ENCODE measurements at places on chromosomes 2 and 18.
A peak's percentile ranks its signal among the peaks of the same experiment; 100 is the strongest.

- DNase-seq = no peak
Measured at GRCh38 chr2:219225350-219225749, 4.1 kb downstream of the ATG9A start.

DNA sequence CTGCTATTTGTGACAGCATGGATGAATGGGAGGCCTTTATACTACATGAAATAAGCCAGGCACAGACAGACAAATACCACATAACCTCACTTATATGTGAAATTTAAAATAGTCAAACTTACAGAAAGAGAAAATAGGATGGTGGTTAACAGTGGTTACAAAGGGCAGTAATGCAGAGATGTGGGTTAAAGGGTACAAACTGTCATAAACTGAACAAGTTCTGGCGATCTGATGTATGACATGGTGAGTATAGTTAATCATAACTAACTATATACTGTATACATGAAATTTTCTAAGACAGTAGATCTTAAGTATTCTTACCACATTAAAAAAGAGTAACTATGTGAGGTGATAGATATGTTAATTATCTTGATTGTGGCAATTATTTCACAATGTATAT is 558.1 kb upstream of the ZNF804A start:
- DNase-seq = no peak

DNA sequence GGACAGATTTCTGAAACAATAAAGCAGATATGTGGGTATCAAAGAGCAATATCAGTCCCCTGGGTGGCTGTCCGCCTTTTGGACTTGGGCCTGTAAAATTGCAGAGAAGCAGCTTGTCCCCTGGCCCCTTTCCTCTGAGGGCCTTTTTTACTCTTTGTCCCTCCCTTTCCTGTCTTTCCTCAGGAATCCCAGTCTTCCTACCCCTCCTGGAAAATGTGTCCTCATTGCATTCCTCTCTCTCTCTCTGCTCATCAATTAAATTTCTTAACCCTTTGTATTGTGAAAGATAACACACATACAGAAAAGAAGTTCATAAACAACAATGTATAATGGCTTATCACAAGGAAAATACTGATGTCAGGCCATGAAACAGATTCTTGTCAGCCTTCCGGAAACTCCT is 3.0 kb upstream of the GRB14 start:
- DNase-seq = no peak

- no peak for DNase-seq
Measured at GRCh38 chr18:51569153-51569552, 371.7 kb upstream of the MEX3C start.

DNA sequence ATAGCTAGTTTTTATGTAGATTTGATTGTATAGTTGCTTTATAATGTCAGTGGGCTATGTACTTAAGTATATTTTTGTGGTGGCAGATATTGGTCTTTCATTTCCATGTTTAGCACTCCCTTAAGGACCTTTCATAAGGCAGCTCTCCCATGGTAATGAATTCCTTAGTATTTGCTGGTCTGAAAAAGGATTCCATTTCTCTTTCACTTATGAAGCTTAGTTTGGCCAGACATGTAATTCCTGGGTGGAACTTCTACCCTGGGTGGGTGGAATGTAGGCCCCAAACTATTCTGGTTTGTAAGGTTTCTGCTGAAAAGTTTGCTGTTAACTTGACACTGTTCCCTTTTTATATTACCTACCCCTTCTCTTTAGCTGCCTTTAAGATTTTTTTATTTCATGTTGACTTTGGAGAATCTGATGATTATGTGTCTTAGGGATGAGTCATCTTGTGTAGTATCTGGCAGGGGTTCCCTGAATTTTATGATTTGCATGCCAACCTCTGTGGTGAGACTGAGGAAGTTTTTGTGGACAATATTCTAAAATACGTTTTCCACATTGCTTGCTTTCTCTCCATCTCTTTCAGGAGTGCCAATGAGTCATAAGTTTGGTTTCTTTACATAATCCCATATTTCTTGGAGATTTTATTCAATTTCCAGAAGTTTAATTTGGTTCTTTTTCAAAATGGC is 65.4 kb upstream of the VRK2 start:
- DNase-seq = no peak

- no peak for DNase-seq
Measured at GRCh38 chr2:100054426-100054825, 88.0 kb downstream of the AFF3 start.

GRCh38 chr18:11362856-11363255 is 213.5 kb upstream of the PIEZO2 start:
- DNase-seq = no peak

DNA sequence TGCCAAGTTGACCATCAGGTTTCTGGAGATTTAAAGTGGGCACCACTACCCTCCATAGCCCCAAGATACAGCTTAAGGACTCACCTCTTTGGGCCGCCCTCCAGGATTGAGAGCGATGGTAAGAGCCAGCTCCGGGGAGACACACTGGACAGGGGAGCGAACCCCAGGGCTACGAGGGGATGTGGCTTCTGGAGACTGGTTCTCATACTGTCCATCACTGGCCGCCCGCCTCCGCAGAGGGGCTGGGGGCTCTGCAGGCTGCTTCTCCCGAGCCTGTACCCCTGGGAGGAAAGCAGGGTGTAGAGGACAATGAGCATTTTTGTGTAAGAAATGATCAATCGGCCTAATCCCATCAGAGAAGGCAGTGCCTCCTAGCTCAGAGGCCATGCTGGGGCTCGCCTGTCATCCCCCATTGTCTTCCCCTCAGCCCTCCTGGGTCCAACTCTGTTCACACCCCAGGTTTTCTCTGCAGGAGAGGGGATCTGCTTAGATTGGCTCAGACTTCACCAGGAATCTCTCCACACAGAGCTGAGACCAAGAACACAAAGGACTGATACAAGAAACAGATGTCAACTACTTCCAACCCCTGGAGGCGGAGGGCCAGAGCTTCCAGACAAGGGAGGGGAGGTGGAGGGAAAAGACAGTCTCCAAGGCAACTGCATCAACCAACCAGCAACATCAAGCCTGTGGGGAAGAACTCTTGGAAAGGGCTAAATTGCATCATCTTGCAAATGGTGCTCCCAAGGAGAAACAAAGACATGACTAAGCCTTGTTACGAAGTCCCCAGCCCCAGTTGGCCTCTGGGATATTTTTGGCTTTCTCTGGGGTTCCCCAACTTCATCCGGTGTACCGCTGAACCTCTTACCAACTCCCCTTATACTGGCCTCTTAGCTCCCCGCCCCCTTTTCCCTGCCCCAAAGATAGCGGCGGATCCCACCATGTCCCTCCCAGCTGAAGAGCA is 166.6 kb downstream of the TNS1 start:
- DNase-seq = peak; percentile 88

- no peak for DNase-seq
Measured at GRCh38 chr2:128565441-128565840, 246.8 kb upstream of the HS6ST1 start.

DNA sequence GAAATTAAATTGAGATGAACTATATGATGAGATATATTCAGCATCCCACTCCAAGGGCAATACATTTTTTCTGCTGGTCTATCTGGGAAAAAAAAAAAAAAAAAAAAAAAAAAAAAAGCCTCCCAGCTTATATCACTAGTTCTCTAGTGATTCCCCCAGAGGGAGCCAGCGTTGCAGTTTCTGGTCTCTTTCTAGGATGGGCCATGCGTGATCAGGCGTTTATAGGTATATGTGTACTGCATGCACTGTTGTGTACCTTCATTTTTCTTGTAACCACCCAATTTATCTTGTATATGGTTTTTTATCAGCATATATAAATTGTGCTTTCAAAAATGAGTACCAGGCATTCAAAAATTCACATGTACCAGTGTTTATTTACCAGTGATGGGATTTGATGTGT is 35.1 kb downstream of the DCDC2C start:
- DNase-seq = no peak

DNA sequence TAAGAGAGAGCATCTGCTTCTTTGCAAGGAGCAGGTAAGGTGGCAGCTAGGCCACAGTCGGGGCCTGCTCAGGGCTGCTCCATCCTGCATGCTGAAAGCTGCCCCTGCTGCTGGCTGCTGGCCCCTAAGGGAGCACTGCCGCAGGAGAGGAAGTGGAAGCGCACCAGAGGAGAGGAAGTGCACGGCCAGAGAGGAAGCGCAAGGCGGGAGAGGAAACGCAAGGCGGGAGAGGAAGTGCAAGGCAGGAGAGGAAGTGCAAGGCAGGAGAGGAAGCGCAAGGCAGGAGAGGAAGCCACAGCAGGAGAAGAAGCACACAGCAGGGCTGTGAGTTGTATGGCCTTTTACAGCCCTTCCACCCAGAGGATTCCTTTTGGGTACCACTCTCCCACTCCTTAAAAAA is 539.0 kb upstream of the TNP1 start:
- DNase-seq = no peak

GRCh38 chr2:30321466-30321865 is 90.1 kb downstream of the LBH start:
- DNase-seq = no peak

DNA sequence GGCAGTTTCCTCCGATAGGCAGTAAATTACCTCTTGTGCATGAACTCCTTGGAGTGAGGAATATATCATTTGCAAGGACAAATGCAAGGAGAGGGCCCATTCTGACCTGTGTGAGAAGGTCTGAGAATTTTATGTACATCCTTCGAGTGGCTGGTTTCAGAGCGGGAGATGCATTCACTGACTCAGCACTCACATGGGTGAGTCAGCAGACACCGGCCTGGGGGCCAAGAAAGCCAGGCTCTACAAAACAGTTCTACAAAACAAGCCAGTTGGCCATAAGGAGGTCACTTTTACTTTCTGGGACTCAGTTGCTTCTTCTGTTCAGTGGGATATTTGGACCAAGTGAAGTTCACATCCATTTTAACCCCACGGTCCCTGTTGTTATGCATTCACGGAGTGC is 35.3 kb downstream of the CYP26B1 start:
- no peak for DNase-seq

DNA sequence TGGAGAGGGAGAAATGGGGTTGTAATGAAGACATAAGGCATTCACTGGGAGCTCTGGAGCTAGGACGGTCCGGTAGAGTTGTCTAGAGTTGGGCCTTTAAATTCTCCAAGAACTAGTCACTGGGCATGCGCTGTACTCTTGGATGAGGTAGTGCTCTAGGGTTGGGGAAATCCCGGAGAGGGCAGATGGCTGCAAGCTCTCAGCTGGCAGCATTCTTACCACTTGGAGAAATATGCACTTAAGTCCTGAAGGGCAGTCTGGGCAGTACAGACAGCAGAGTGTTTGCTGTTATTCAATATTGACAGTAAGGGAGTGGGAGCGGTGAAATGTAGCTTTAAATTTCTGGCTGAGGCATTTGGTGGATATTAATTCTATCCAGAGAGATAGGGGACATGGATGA is 214.6 kb downstream of the RDH14 start:
- no peak for DNase-seq

DNA sequence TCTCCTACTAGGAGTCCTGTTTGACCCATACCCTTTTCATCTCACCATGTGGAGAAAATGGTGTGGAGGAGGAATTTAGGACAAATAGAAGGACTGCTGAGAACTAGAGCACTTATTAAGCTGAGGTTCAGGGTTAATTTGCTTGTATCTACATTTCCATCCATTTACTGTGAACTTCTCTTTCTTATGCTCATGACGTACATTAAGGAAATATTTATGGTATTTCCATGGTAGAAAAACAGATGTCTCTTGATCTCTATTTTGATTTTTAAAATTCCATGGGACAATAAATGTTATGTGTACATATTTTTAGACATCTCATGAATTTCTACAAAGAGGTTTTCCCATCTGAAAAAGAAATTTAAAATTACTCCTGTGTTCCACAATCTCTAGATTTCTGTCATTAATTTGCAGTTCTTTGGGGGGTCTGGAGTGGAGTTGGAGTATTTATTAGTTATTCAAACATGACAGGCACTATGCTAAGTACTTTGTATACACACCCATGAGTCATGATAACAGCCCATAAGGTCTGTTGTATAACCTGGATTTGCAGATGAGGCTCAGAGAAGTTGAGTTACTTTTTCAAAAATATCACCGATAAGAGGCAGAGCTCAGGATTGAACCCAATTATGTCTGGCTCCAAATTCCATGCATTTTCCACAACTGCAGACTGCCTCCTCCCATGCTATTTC is 112.6 kb downstream of the COPS8 start:
- no peak for DNase-seq

GRCh38 chr18:3839581-3839981 is 389.6 kb downstream of the TGIF1 start:
- no peak for DNase-seq

- peak; percentile 68 for DNase-seq
Measured at GRCh38 chr2:25383806-25384205, 42.1 kb upstream of the DNMT3A start.

- DNase-seq = peak; percentile 83
Measured at GRCh38 chr2:61763605-61764034, 90.2 kb downstream of the FAM161A start.
